ENCODE measurements at places on chromosomes 16 and 17.

DNA sequence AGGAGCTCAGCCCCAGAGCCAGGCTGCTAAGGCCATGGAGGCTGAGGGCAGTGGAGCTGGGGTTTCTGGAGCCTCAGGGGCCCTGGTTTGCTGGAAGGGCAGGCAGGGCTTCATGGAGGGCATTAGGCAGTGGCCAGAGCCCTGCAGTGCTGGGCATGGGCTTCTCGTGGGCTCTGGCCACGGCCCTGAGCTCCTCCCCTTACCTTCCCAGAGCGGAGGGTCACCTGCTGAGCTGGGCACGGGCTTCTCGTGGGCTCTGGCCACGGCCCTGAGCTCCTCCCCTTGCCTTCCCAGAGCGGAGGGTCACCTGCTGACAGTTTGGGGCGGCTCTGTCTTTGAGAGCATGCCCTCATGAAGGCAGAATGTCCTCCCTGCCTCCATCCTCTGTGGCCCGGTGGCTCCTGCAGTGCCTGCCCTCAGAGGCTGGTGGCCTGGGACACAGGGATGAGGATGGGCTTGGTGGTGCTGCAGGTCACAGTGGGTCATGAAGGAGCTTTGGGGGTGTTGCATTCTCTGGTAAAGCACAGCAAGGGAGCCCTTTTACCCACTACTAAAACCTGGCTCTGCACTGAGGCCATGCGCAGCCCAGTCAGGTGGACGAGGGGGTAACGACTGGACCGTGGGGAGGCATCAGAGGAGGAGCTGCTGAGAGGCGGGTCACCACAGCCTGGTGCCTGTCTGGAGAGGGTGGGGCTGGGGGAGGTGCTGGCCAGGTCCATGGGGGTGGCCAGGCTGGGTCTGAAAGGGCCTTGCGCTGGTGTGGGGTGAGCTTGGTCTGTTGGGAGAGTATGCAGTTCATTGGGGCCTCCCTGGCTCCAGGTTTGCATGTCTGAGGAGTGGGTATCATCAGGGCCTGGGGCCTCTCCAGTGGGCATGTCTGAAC is 2.9 kb upstream of the RNPS1 start:
- no peak for DNase-seq

DNA sequence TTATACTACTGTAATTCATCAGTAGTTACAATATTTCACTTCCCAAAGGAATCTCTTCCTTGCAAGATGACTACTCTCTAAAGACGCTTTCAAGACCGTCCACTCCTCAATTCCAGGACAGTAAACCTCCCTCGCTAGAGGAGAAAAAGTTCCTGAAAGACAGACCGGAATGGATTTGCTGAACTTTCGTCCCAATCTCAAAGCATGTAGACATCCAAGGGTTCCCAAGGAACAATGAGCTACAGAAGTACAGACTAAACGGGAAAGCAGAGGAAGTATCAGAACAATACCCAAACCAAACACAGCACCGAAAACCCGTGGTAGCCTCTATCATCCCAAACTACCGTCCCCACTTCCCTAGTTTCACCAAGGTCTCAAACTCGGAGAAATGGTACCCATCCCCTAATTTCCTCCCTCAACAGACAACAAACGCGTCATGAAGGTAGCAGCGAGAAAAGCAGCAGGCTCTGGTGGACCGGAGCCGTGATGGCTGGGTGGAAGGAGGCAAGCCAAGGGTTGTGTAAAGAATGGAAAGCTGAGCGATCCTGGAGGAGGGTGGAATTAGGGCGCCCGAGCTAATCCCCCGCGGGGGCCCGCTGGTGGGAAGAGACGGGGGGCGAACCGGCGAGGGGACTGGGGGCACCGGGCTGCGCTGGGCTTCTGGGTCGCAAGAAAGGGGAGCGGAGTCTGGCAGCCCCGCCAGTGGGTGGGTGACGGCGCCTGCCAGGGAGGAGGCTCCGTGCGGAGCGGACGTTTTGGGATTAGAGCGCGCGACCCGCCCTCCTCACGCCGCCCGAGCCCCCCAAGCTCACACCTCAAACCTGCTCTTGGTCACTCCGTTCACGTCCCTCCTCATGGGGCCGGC is 647 bp downstream of the FBXL20 start:
- DNase-seq = no peak

DNA sequence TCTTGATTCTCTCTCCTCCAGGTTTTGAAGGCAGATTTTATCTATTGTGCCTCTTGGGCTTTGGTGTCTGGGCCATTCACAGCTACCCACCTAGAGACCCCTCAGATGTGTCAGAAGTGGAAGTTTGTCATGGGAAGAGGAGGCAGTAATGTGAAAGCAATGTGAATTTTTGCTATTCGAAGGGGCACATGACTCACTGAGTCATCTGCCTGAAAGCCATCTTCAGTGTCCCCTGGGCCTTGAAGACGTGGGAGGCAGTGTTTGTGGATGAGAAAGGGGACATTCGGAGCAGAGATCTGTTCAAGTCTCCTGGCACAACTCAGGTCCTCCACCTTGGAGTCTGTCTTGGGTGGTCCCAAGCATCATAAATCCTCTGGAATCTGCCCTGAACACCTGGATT is 530.2 kb downstream of the NPIPA7 start:
- DNase-seq = no peak

GRCh38 chr17:58328195-58329034 is at the start of gene TSPOAP1:
TSPOAP1 (minus strand) TSS chr17:58328795; CDS start chr17:58327920, 875 bp downstream.
- DNase-seq = peak; percentile 31

- no peak for DNase-seq
These were observed 7.3 kb upstream of the SSTR2 start for GRCh38 chr17:73157521-73157890.

DNA sequence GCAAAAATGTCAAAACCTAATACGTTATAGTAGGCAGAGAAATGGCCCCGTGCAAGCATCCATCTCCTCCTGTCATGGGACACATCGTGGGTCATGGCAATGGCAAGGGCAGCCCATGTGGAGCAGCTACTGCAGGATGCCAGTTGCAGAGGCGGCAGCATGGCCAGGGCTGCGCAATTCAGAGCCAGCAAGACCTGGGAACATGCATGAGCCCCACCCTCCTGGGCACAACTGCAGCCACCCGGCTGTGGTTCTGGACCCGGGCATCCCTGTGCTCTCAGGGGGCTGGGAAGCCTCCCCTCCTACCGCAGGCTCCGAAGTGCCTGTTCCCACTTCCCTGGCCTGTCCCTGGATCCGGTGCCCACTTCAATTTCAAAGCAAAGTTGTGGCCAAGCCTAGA is 203.6 kb downstream of the CPPED1 start:
- DNase-seq = no peak

DNA sequence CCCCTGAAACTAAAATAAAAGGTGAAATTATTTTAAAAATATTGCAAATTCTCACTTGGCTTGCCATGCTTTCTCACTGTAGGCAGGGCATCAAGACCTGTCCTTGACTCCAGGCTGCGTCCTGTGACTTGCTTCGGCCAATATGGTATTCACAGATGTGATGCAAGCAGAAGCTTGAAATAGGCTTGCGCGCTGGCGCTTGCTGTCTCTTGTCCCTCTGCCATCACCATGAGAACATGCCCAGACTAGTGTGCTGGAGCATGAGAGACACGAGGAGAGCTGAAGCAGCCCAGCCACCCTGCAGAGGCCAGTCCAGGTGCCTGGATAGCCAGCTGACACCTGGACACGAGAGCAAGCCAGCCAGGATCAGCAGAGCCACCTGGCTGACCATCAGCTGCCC is 21.8 kb upstream of the ZKSCAN2 start:
- DNase-seq = no peak

DNA sequence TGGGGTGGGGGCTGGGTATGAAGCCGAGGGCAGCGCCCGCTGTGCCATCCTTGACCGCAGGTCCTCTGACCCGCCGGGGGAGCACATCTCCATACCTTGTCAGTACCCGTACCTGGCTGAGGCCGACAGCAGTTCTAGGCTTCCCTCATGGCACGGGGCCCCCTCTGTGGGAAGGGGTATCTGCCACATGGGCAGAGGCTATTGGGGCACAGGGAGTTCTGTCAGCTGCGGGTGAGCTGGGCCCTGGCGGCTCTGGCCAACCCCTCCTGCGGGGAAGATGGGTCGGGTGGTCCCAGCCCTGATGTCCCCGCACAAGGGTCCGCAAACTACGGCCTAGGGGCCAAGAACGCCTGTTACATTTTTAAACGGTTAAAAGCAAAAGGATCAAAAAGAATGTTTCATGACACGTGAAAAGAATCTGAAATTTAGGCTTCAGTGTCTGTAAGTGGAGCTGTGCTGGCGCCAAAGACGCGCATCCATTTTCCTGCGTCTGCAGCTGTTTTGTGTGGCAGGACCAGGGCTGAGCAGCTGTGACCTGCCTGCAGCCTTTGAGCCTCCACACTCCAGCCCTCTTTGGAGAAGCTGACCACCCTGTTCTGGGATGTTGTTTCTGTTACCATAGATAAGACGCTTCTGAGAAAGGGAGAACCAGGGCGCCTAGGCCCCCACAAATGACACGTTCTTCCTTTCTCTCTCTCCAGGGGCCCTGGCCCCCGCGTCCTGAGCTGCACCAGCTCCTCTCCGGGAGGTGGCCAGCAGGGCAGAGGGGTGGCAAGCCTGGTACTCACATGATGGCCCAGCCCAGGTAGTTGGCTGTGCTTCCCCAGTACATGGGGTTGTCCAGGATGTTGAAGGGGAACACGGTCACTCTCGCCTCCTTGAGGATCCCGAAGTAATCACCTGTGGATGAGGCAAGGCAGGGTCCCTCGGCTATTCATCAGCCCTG is 12.7 kb upstream of the RASD1 start:
- DNase-seq = no peak

DNA sequence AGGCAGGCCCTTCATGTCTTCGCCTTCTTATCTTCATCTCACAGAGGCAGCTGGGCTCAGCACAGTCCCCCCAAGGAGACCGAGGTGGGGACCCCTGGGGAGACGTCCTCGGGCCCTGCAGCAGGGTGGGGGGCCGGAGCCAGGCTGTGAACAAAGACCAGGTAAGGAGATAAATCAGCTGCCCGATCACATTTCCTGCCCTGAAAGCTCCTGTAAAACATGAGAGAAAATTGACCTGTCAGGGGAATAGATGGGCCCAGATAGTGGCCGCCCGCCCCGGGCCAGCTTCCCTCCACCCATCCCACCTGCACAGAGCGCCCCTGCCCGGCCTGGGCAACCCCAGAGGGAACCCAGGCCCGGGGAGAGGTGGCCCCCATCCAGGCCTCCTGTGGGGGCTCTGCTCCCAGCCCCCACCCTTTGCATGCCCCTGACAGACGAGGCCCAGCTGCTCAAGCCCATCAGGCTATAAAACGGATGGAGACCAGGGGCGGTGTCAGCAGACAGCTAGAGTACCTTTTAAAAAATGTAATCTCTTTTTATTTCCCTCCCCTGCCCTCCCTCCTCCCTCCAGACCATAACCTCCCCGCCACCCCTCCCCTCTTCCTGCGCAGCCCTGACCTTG is 18.8 kb upstream of the SLC38A10 start:
- DNase-seq = no peak

DNA sequence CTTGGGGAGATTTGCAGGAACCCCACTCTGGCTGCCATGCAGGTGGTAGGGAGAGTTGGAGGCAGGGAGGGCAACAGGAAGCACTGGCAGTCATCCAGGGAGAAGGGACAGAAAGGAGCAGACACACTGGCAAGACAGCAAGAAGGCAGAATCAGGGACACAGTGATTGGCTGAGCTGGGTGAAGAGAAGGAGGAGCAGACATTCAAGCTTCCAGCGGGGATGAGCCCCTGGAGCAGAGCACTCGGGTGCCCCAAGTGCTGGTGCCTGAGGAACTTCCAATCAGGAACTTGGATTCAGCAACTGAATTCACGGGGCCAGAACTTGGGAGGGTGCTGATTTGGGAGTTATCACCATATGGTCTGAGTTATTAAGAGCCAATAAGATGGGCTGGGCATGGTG is 6.3 kb upstream of the ITGA3 start:
- no peak for DNase-seq

DNA sequence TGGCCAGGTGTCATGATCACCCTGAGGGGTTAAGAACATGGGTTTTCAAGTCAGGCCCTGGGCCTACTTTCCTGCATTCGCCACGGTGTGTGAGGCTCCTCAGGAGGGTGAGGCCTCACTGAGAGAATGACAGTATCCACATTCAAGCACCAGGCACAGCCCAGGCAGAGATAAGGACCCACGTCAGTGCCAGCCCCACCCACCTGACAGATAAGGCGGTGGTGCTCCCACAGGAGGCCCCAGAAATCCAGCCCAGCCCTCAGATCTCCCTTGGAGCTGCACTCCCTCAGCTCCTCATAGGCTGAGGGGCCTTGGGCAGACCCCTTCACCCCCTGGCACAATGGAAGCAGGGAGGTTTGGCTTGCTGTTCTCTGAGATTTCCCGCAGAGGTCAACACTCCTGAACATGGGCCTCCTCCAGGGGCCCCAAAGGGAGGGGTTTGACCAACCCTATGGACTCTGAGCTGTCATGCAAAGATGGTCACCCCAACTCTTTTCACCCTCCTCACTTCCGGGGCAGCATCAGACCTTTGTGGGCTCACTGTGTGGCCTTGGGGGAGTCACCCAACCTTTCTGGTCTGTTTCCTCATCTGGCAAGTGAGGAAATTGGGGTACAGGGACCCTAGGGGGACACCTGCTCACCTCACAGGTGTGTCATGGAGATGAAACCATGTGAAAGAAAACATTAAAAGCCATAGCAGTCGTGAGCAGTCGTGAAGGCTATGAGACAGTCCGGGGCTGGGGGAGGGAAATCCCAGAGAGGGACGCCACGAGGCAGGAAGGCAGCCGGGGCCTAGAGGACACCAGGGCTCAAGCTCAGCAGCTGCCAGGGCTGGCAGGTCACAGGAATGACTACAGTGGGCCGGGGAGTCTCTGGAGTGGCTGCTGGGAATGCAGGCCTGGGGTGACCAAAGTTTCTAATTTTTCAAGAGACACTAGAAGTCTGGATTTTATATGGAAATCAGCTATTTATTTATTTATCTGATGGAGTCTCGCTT is 15.4 kb downstream of the PLLP start:
- DNase-seq = no peak

DNA sequence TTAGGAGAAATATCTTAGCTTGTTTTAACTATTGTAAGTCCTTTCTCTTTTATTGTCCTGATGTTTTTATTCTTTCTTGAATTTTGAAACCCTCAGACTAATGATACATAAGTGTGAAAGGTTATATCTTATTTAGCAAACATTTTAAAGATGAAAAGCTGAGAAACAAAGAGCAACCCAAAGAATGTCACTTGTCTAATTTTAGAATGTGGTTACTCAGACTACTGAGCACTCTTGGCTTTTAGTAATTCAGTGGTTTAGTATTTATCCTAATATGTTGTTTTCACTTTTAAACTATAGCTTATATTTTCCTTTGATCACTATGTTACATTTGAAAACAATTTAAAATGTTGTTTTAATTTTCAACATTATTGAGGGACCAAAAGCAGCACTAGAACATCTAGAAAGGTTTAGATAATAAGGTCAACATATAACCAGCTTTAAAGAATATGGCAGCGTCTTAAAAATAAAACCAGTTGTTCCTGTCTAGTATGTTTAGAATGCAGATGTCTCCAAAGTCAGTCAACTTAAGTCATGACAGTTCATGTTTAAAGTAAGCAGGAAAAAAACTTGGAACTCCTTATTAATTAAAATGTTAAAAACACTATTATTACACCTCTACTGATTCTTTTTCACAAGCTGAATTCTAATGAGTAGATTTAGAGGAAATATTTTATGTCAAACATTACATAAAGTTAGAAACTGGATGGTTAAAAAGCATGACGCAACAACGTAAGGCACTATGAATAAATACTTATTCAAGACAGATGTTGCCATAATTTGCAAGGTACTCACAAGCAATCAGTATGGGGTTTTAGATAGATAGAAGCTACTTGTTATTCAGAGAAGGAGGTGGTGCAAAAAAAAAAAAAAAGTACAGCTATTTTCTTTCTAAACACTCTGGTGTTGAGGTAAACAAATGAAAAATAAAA is 2.4 kb downstream of the MBTD1 start:
- no peak for DNase-seq

GRCh38 chr17:81685108-81685507 is 1.3 kb downstream of the HGS start:
- no peak for DNase-seq

All from activated gamma-delta T cell (primary cell).